ENCODE measurements at places on chromosomes 5 and 9. TPM values are rescaled to one million over a fixed set of nuclear protein-coding genes. Genes with fewer than 3 reads are reported as not detected.

The SLC23A1 gene
- polyA plus RNA-seq = not detected

The CDO1 gene
- not detected for polyA plus RNA-seq

The ZNF883 gene
- polyA plus RNA-seq = 1.6 TPM

The DDX4 gene
- not detected for polyA plus RNA-seq

Measured in CD4-positive, alpha-beta memory T cell (primary cell).